ENCODE measurements at places on chromosomes 4 and X.
A peak's percentile ranks its signal among the peaks of the same experiment; 100 is the strongest.

DNA sequence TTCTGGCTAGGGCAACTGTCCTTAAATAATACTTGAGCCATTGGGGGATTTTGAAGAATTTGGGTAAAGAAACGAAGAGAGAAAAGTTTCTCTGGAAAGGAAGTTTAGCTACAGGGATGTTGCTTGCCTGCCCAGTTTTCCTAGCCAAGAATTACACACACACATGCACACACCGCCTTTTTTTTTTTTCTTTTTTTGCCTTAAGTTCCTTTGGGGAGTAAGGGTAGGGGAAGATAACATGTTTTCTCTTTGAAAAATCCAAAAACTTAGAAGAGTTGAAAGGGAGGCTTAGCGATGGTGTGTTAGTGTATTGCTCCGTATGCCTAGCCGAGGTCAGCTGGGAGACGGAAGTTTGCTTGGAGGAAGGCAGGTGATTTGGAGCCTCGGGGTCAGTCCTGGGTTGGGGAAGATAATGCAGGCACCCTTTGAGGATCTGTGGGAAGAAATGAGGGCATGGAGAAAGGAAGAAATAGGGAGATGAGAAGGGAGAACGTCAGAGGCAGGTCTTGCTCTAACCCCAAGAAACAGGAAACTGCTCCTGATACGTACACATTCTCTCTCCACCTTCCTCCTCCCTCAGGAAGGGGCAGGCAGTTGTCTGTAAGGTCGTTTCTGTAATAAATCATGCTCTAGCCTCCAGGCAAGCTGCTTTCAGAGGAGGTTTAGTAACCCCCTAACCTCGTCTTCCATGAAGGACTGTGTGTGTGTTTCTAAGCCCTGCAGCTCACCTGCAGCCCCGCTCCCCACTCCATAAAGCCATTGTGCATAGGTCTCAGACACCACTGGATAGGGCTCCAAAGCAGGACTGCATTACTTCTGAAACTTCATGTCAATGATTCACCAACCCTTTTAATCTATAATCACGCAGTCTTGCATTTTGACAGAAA is 10.5 kb downstream of the KLF3 start:
- peak; percentile 39 for DNase-seq

DNA sequence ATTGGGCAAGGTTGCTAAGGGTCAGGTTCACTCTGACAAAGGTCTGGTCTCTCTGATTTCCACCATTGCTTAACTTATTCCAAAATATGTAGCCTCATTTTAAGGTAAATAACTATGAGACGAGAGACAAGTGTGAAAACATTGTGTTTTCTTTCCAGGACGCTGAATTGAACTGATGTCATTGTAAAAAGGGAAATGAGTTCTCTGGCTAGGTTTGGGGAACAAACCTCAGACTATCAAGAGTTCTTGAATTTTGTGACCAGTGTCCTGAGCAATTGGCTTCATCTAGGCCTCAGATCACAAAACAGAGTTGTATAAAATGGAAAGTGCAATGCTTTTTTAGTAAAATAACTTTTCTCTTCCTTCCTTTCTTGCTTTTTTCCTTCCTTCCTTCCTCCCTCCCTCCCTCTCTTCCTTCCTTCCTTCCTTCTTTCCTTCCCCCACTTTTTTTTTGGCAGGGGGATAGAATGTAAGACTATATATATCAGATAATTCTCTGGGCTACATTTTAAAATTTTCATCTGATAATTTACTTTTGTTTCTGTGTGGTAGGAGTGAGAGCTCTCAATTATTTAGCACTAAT is 30.8 kb upstream of the CXCL8 start:
- no peak for DNase-seq

- no peak for DNase-seq
Observed at GRCh38 chr4:107711831-107712230, 8.2 kb downstream of the PAPSS1 start.

- no peak for DNase-seq
Observed at GRCh38 chr4:181063212-181063611, 1180.0 kb upstream of the TENM3 start.

- no peak for DNase-seq
Observed at GRCh38 chrX:42746606-42747005, 31.4 kb downstream of the PPP1R2C start.

- no peak for DNase-seq
Observed at GRCh38 chr4:124417371-124417770, 295.2 kb downstream of the ANKRD50 start.

DNA sequence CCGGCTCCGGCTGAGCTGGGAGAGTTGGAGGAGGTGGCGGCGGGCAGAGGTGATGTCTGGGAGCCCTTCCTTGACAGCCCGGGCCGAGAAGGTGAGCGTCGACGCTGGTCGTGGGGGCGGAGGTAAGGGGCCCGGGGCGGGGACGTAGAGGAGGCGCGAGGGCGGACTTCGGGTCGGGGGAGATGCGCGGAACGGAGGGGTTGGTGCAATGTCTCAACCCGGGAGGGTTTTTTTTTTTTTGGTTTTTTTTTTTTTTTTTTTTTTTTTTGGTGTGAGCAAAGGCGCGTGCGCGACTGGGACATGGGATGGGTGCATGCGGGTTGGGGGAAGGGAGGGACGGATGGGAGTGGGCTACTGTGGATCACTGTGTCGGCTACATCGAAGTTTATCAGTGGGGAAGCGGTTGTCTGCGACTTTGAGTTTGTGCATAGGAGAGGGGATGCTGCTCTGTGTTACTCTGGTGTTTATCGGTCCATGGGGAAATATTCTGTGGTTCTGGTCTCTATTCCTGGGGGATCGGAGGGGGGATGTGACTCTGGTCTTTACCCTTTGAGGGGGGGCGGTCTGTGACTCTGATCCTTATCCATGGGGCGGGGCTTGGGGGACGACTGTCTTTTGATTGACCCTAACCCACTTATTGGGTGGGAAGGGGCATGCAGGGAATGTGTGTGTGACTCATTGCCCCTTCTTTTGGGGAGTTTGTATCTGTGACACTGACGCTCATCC is 537 bp downstream of the RBM10 start:
- no peak for DNase-seq

DNA sequence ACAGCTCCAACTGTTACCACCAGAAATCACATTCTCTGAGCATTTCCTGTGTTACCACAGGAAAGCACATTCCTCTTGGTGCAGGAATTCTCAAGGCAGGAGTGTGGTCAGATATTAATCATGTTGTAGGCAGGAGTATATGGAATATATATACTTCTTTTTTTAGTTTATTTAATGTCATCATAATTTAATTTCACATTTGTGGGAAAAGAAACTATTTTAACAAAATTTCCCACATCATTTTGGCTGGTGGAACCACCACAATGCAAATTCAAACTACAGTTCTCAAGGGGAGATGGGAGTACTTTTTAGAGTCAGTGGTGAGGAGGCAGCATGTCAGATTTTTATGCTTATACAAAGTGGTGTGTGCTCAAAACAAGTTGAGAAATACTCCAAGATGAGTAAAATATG is 139.0 kb downstream of the ATP10D start:
- DNase-seq: no peak

DNA sequence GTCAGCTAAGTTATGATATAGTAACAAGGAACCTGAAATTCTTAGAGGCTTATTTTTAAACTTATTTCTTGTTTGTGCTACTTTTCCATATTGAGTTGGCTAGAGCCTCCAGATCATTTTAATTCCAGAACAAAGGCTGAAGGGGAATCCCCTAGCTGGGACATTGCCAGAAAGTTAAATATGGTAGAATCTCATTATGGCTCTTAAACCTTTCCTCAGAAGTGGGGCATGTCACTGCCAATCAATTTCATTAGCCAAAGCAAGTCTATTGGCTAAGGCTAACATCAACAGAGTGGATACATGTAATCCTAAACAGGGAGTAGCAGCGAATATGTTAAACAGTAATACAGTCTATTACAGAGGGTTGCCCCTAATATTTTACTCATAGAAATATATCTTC is 47.0 kb downstream of the FTHL17 start:
- DNase-seq: no peak

- DNase-seq: no peak
Observed at GRCh38 chrX:11678158-11678557, 12.4 kb upstream of the ARHGAP6 start.

GRCh38 chr4:159768016-159768415 is 665.1 kb downstream of the RAPGEF2 start:
- DNase-seq: no peak

- no peak for DNase-seq
Observed at GRCh38 chr4:100799761-100800539, 282.1 kb upstream of the EMCN start.

DNA sequence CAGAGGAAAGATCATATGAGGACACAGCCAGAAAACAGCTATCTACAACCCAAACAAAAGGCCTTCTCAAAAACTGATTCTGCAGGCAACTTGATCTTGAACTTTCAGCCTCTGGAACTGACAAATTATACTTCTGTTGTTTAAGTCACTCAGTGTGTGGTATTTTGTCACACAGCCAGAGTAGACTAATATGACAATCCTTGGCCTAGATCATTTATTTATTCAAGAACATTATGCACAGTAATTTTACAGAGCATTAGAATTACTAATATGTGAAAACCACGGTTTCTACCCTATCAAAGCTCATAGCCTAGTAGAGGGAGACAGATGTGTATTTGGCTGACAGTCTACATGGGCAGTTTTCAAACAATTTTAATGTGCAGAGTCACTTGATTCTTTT is 167.8 kb upstream of the PCDH18 start:
- DNase-seq: no peak

DNA sequence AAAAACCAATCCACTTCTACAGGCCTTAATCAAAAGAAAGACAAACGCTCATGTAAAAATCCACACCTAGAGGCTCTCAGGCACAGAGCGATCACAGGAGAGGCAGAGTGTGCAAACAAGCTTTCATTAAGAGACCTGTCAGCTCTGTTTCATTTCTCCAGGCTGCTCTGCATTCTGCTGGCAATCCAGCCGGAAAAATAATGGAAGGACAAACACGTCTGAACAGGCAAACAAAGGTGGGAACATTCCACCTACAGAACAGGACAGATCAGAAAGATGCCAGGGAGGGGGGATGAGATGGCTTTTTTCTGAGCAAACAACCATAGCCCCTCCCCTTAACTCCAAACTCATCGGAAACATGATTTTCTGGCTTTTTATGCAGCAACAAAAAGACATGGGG is 9.7 kb downstream of the SOD3 start:
- no peak for DNase-seq

DNA sequence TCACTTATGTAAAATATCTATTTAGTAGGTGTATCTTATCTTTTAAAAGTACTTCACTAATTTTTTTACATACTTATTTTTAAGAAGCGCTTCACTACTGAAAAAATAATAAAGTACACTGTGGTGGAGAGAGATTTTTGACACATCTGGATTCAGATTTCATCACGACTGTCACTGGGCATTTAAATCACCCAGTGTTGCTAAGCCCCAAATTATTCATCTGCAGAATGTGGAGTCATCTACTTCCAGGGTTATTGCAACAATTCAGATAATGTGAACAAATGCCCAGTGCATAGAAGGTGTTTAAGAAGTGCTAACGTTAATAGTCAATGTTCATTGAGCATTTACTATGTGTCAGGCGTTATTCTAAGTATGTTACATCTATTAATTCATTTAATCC is 41.8 kb downstream of the AASDH start:
- no peak for DNase-seq

DNA sequence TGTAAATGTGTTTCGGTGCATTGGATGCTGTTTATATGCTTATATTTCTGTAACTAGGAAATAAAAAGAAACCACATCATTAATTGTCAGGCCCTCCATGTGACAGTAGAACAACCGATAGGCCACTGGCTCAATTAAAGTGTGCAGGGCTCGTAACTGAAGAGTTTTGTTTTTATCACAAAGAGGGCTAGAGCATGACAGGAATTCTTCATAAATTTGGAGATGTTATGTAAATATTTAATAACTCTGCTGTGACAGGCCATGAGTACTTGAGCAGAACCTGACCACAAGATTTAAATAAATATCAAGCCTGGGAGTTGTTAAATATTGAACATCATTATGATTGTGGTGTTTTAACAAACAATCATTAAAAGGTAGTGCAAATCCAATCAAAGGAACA is 55.9 kb downstream of the MID1 start:
- DNase-seq: no peak

GRCh38 chr4:146121757-146122156 is 53.8 kb upstream of the LSM6 start:
- DNase-seq: no peak

- no peak for DNase-seq
Observed at GRCh38 chr4:19372390-19372789, 879.3 kb upstream of the SLIT2 start.

DNA sequence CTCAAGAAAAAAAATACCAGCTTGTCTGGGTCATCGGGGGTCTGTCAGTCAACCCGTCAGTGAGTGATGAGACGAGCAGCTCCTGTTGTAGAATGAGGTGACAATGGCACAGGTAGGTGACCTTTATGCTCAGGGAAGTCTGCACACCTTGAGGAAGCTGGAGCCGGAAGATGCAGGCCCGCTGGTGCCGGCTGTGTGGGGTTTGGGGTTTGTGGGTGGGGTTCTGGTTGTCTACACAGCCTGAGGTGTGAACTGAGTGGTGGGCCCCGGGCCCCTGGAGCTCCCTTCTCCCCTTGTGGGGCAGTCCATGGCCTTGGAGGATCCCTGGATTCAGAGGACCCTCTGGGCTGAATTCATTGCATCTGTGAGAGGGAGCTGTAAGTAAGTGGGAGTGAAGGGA is 75.5 kb downstream of the SORCS2 start:
- no peak for DNase-seq

GRCh38 chr4:105712766-105713165 is 4.2 kb downstream of the GSTCD start:
- no peak for DNase-seq

- DNase-seq: no peak
Observed at GRCh38 chr4:111074523-111075114, 451.7 kb upstream of the PITX2 start.

DNA sequence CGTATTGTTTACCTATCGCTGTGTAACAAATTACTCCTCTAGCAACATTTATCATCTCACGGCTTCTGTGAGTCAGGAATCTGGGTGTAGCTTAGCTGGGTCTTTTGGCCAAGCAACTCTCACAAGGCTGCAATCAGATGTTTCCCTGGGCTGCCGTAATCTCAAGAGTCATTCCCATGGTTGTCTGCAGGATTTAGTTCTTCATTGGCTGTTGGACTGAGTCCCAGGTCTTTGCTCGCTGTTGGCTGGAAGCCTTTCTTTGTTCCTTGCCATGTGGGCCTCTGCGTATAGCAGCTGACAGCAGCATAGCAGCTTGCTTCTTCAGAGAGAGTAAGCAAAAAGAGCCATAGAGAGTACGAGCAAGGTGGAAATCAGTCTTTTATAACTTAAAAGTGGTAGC is 16.8 kb downstream of the POLR2B start:
- no peak for DNase-seq

GRCh38 chr4:26365537-26366150 is 44.8 kb downstream of the RBPJ start:
- no peak for DNase-seq

GRCh38 chrX:69063486-69063885 is 101.8 kb downstream of the PJA1 start:
- DNase-seq: no peak

DNA sequence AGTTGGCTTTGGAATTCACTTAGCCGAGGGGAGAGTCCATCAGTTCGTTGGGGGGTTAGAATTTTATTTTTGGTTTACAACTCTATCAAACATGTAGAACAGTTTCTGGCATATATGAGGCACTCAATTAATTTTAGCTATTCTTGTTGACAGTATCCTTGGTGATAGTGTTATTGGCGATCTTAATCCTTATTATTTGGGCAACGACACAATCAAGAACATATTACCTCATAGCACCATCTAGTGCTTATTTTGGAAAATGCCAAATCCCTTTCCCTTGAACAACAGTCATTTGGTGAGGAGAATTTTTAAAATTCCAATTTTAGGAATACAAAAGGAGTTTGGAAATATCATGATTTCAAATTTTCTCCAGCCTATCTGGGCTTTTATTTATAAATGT is 17.9 kb upstream of the PGRMC1 start:
- DNase-seq: no peak

Measured in hematopoietic multipotent progenitor cell treated with erythropoietin and hydrocortisone succinate and interleukin-3 and kit ligand, for 15 days (in vitro differentiated cells).